Right ventricle myocardium superior (tissue), 1 donor: ENCODE measurements at places on chromosomes 5 and 9. TPM values are rescaled to one million over a fixed set of nuclear protein-coding genes. Genes with fewer than 3 reads are reported as not detected.

DNA sequence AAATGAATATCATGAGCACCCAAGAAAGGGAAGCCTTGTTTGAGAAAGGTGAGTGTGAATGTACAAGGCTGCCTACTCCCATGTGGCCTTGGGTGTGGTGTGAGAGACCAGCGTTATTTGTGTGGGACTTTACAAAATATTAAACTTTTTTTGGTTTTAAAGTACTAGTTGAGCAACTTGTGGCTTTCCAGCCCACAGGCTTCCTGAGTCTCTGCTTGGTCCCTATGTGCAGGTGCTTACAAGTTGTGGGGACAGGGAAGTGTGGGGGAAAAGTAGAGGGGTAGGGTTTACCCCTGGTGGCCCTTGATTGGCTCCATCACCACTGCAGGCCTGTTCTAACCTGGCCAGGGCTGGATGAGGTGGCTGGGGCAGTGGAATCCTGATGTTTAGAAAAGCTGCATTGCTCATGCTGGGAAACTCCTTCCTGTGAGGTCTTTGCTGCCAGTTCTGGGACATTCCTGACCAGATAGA is 19.7 kb downstream of the PTTG1 start:
- DNase-seq, result no peak

MRNIP gene
- total RNA-seq, result 12.1 TPM

DNA sequence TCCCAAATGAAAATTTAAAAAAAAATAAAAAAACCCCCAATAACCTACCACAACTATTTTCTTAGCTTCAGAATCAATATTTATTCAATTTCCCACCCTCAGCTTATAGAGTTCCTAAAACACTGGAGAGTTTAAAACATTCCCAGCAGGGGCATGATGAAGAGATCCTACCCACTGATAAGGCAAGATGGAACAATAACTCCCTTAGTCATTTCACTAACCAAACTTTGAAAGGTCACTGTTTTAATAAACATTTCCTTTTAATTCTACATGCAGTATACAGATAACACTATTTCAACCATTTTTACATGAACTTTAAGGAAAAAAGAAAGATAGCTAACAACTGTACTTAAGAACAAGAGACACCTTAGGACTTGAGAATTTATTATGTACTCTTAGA is 34.9 kb upstream of the ACOT12 start:
- DNase-seq, result no peak

- peak; percentile 77 for DNase-seq
Measured at GRCh38 chr5:72556351-72557166, 49.3 kb upstream of the ZNF366 start.

CCL19 gene
- total RNA-seq, result 0.70 TPM

BRINP1 gene
- 0.54 TPM for total RNA-seq

IDNK gene
- 4.9 TPM for total RNA-seq

GRCh38 chr5:170491479-170491878 is 12.3 kb upstream of the KCNIP1 start:
- no peak for DNase-seq

- DNase-seq, result no peak
Measured at GRCh38 chr5:119379942-119380547, 24.2 kb downstream of the TNFAIP8 start.

SPATA6L gene
- total RNA-seq, result 0.35 TPM

IL13 gene
- not detected for total RNA-seq

DNA sequence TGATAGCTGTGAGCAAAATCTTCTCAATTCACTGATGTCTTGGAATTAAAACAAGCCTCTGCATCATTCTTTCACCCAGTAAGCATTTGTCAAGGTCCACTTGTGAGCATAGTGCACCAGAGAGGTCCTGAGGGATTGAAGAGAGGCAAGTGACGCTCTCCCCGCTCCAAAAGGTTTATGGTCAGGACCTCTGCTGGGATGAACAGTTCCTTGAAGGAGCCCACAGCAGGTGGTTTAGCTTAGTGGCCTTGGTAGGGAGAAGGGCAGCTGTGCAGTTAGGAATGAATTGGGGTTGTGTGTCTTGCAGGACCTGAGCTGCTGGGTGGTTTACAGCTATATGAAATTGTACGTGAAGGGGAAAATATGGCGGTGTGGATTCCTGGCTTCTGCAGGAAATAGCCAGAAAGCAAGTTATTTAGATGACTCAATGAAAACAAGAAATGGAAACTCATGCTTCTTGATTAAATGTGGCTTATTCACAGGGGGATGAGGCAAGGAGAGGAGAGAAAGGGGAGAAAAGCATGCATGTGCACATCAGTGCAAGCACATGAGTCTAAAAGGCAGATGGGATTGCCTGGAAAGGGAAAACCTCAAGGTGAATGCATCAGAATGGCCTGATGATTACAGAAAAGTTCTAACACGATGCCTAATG is 42.0 kb downstream of the SUB1 start:
- DNase-seq, result no peak

PAEP gene
- total RNA-seq, result not detected
